ENCODE measurements at places on chromosomes 4 and X.
A peak's percentile ranks its signal among the peaks of the same experiment; 100 is the strongest.

- no peak for DNase-seq
Observed at GRCh38 chr4:2363951-2364653, 54.3 kb downstream of the ZFYVE28 start.

DNA sequence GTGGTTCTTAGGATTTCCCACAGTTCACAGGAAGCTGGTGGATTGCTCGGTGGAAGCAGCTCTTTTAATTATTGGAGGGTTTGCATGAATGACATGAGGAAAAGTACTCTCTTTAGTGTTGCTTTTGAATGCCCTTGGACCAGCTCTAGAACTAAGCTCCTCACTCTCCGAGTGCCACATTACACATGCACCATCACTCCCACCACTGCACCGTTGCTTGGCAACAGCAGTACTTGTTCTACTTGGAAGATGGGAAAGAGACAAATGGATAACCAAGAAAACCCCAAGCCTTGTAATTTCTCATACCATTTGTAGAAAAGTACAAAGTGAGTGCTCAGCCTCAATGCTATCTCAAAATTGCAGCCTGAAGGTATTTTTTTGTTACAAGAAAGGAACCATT lies 620.2 kb upstream of the BOD1L1 start:
- DNase-seq: no peak

GRCh38 chr4:10074767-10075105 lies 41.9 kb downstream of the WDR1 start:
- peak; percentile 55 for DNase-seq

DNA sequence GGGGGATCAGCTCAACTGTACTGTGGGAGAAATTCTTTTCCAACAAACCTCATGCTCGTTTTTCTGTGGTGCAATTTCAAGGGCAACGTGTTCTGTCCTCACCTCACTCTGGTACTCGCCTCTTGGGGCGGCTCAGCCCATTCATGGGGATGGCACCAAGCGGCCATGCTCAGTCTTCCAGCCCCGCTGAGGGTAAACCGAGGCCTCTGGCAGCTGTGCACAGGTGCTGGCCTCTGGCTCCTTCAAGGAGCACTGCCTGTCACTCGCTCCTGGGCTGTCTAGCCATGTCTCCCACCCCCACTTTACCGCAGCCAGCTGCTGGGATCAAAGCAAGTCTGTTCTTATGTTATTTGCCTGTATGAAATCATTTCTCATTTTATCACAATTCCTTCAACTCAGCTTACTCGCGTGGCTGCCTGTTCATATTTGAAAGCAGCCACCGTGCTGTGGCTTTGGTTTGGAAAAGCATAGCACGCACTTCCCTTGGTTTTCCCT lies 70.2 kb downstream of the MTMR1 start:
- no peak for DNase-seq

All from NCI-H1694 (cell line).